ENCODE measurements at places on chromosomes 11 and 22.

DNA sequence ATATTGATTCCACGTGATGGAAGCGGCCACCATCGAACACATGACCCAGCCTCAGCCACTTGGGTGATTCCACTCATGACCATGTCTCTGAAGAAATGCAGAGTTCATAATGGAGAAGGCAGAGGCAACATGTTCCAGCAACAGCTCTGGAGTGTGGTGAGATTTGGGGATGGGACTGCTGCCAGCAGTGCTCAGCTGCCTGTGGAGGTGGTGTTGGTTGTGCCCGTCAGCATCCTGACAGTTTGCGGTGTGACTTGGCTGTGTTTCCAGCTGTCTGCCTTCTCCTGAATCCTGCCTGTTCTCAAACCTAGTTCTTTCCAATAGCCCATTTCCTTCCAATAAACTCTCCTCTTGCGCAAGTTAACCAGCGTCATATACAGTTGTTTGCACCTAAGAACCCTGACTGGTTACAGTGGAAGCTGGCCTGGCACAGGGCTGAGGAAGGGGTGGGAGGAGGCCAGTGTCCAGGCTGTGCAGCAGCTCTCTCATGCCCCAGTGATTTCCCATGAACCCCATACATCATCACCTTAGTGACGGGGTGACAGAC, 22.0 kb upstream of the OR8B8 start:
- no peak for DNase-seq

GRCh38 chr11:62879235-62879978, 1.3 kb upstream of the SLC3A2 start:
- no peak for DNase-seq

GRCh38 chr11:43737201-43737590, 56.7 kb downstream of the HSD17B12 start:
- DNase-seq: no peak

DNA sequence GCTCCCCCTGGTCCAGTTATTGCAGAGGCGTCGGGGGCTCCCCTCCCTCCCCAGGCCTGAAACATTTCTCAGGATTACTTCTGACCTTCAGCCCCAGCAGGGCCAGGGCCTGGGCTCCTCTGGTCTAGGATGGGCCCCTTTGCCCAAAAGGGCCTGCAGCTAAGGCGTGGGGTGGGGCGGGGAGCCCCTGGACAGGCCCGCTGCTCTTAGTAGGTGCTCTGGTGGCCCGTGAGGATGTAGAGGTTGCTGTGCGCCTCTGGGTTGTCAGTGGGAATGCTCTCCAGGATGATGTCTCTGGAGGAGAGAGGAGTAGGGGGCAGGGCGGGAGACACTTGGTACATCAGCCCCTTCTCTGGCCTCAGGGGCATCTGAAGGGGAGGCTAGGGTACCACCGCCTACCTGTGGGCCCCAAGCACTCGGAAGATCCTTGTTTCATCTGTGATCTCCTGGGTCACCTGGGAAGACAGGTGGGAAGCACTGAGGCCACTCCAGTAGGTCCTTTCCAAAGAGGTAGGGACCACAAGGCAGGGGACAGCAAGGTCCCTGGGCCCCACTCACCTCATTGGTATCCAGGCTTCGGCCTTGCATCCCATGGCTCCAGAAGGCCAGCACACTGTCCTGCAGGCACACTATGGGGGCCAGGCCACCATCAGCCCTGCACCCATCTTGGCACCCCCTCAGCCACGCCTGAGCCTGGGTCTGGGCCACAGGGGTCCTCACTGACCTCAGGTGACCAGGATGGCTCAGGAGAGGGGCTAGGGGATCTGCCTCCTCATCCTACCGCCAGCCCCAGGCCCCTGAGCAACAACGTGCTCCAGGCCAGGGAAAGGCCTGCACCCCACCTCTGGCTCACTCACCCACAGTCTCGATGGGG, 11.2 kb upstream of the SF1 start:
- no peak for DNase-seq

DNA sequence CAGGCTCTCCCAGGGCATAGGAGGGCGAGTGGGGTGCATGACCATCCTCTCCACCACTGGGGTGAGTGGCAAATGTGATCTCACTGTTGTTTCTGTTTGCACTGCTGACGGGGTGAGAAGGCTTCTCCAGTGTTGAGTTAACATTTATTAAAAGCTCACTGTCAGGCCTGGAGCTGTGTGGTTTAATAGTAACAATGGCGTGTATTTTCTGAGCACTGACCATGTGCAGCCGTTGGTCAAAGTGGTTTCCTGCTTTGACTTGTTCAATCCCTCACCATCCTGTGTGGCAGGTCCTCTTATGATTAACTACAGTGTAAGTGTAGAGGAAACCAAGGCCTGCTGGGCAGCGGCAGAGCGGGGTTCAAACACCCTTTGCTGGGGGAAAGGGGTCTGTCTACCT, 4.4 kb downstream of the A4GALT start:
- no peak for DNase-seq

DNA sequence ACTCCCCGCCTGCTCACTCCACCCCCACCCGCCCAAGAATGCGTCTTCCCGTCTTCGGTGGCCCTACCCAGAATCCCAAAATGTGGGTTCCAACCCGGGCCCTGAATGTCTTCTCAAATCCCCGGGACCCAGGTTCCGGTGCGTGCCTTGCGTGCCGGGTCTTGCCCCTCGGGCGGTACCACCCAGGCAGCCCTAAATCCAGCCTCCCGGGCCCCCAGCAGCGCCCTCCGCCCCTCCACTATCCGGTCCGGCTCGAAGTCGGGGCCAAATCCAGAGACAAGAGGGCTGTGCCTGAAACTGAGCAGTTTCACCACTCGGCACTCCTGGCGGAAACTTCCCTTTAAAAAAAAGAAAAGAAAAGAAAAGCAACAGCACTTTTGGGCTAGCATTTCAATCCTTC, 16.3 kb upstream of the CCT8L2 start:
- no peak for DNase-seq

DNA sequence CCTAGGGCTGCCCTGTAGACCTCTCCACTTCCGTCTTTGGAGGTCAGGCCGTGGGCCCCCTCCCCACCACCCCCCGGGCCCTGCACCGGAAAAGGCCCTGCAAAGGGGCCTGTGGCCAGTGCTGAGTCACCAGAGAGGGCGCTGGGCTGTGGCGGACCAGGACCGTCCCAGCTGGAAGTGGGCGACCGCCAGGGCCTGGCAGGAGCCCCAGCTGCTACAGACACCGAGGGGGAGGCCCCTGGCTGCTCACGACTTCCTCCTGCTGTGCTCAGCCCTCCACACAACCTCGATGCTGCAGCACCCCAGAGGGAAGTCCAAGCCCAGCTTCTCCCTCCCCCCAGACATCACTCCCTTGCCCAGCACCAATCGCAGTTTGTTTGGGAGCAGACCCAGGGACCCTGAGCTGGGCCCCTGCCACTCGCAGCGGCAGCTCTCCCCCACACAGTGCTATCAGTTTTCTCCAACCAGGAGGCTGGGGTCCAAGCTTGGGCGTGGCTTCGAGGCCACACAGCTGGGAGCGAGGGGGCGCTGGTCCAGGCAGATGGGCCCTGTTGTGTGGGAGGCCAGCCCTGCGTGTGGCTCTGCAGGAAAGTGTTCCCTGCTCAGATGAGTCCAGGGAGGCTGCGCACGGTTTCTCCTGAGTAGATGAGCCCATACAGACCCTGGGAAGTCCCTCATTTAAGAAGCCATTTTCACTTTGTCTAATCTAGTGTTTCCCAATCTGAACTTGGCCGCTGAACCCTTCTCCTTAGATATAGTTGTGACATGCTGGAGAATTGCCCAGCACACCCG, 5.6 kb upstream of the SH3BP1 start:
- DNase-seq: peak; percentile 81

GRCh38 chr22:23067691-23068090, 2.6 kb upstream of the GNAZ start:
- no peak for DNase-seq

GRCh38 chr11:107041088-107041444, 22.8 kb upstream of the GUCY1A2 start:
- no peak for DNase-seq

- DNase-seq: no peak
Observed at GRCh38 chr22:50527921-50528681, 1.7 kb downstream of the TYMP start.

DNA sequence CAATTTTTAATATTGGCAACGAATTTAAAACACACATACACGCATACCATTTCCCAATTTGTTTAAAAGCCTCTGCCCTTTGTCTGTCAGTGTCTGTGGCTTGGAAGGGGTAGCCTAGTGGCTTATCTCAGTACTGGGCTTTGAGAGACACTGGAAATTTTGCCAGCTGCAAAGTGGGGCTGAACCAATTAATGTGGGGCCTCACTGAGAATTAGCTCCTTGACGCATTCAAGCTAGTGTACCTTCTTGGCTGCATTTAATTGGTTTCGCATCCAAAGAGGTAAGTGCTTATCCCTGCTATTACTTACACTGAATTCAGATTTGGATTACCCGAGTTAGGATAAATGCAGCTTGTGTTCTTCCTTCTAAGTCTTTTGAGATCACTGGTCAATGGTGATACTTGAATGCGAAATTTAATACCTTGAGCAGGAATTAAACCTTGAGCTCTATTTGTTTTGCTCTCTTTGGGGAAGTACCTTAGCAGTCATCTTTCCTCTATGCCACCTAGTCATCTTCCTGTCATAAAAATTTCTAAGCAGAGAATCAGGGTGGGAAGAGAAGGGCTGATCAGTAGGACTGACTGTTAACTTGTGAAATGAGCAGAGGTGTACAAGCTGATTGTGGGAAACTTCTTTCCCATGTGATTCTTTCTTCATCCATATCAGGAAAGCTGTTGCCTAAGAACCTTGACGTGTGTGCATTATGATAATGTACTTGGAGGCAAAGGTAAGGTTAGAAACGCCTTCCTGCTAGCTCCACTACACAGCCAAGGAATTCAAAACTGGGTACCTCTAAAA, 187.7 kb upstream of the E2F8 start:
- DNase-seq: no peak

DNA sequence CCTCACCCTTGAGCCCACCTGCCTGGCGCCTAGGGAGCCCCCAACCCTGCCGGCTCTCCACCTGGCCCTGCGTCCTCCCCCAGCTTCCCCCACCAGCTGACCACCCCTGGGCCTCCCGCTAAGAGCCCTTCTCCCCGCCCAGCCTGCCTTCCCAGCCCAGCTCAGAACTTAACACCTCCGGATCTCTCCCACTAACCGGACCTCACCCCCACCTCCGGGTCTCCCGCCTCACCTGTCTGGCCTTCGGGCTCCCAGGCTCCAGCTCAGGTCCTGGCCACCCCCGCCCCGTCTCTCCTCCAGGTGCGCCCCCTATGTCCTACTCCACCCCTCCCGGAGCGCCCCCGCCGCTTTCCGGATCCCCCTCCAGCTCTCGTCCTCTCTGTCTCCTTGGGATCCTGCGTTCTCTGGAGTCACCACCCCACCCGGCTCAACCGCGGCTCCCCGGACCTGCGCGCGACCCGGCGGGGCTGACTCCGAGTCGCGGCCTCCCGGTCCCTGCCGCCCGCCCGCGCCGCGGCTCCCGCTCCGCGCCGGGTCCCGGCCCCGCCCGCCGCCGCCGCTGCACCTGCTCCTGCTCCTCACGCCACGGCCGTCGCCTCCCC, at the start of gene KCNJ11:
Gene KCNJ11, minus strand, starts transcription at position 51 of the 602 bp plus-strand sequence. CDS start 568 bp downstream, outside the sequence.
- no peak for DNase-seq

GRCh38 chr11:115247361-115247760, 256.9 kb downstream of the CADM1 start:
- DNase-seq: no peak

DNA sequence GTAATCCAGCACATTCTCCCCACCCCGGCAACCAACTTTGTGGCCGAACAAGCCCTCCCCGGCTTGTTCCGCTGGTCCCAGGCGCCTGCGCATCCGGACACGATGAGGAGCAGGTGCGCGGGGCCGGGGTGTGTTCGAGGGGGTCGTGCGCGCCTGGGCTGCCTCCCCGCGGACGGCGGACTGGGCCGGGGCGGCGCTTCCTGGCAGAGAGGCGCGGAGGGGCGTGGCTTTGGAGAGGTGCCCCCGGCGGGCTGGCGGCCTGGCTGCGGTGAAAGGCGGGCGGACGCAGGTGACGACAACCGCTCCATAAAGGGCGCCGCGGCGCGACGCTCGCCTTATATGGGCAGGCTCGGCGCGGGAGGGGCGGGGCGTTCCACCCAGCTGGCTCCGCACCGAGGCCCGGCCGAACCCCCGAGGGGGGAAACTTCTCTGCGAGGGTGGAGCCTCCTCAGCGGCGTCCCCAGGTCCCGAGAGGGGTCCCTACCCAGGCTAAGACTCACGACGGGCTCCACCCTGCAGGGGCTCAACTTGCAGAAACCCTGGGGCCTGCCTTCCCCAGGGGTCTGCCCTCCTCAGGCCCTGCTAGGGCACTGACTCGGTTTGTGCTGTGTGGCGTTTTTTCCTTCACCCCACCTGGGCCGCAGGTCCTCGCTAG, 26.4 kb downstream of the TXN2 start:
- peak; percentile 99 for DNase-seq

DNA sequence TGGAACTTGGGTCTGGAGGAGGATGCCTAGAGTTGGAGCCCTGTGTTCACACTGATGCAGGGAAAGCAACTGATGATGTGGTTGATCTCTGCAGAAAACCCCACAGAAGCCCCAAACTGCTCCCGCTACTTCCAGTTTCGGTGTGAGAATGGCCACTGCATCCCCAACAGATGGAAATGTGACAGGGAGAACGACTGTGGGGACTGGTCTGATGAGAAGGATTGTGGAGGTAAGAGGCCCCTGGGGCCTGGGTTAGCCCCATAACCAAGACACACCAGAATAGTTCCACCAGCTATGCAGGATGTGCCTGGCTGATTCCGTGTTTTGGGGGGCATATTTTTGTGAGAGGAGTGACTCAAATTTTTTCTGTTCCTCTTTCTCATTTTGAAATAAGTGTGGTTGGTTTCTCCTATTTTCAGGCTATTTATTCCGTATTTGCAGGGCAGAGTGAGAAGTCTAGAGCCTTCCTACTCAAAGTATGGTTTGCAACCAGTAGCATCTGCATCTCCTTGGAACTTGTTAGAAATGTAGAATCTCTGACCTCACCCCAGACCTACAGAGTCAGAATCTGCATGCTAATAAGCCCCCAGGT, 137.3 kb upstream of the SORL1-AS1 start:
- DNase-seq: peak; percentile 24

GRCh38 chr11:8693555-8693954, 11.0 kb downstream of the RPL27A start:
- no peak for DNase-seq

- DNase-seq: no peak
Observed at GRCh38 chr11:2958251-2958650, 29.0 kb upstream of the PHLDA2 start.

GRCh38 chr11:96752221-96752620, 362.4 kb downstream of the JRKL start:
- DNase-seq: no peak
